Non-pigmented ciliary epithelial cell (primary cell): ENCODE measurements at places on chromosomes 6 and 20.
A peak's percentile ranks its signal among the peaks of the same experiment; 100 is the strongest.

DNA sequence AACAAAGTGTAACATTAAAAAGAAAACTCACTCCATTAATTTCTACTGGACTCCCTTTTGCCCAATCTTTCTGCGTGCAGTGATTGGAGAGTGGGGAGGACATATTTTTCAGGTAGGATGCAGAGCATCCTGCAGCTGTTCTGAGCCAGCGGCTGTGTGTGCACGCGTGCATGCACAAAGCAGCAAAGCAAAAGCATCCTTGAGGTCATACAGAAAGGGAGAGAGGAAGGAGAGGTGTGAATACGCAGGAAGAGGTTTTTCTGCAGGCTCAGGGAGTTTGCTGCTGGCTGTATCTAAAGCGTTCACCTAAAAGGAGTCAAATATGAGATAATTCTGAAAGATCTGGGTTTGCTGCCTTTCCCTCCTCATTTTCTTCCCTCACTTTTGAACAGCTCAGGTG is 108.4 kb downstream of the HUS1B start:
- DNase-seq, result no peak

- no peak for DNase-seq
Observed at GRCh38 chr20:34708621-34709043, 4.5 kb downstream of the TP53INP2 start.

GRCh38 chr20:33010674-33011449 is 3.4 kb downstream of the BPIFB2 start:
- DNase-seq, result no peak

- no peak for DNase-seq
Observed at GRCh38 chr20:12409501-12409900, 491.8 kb downstream of the BTBD3 start.

- DNase-seq, result no peak
Observed at GRCh38 chr6:17497535-17498095, 102.5 kb upstream of the FAM8A1 start.

GRCh38 chr6:75234126-75234865 is 9.3 kb downstream of the COX7A2 start:
- DNase-seq, result no peak

- DNase-seq, result peak; percentile 50
Observed at GRCh38 chr6:64217721-64218620, 582.4 kb downstream of the PHF3 start.

GRCh38 chr6:148608199-148608951 is 138.5 kb upstream of the UST start:
- no peak for DNase-seq

DNA sequence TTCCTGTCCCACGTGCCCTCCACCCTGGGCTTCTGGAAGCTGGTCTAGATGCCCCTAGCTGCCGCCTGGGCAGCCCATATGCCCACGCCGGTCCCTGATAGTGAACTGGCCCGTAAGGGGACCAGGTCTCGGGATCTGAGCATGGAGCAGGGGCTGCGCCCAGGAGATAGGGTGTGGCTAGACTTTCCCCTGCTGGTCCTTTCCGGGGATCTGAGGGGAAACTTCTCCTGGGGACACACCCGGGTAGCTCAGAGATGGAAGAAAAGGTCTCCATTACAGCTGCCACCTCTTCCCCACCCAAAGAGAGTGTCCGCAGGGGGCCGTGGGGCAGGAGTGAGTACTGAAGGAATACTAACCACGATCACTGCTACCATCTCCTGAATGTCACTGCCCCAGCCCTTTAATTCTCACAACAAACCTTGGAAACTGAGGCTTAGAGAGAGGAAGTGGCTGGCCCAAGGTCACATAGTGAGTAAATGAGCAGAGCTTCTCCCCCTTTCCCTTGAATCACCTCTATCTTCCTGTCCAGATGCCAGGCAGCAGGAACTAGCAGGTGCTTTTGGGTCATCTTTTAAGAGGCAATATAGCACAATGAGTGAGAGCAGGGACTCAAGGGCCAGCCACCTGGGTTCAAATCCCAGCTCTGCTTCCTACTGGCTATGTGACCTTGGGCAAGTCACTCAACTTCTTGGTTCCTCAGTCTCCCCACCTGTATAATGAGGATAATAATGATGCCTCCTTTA is 11.8 kb upstream of the CCN5 start:
- no peak for DNase-seq

GRCh38 chr6:72084992-72085569 is 198.7 kb downstream of the RIMS1 start:
- DNase-seq, result no peak

GRCh38 chr6:47106216-47106615 is 64.1 kb upstream of the ADGRF1 start:
- no peak for DNase-seq

- no peak for DNase-seq
Observed at GRCh38 chr6:24394061-24394779, 8.5 kb upstream of the MRS2 start.

DNA sequence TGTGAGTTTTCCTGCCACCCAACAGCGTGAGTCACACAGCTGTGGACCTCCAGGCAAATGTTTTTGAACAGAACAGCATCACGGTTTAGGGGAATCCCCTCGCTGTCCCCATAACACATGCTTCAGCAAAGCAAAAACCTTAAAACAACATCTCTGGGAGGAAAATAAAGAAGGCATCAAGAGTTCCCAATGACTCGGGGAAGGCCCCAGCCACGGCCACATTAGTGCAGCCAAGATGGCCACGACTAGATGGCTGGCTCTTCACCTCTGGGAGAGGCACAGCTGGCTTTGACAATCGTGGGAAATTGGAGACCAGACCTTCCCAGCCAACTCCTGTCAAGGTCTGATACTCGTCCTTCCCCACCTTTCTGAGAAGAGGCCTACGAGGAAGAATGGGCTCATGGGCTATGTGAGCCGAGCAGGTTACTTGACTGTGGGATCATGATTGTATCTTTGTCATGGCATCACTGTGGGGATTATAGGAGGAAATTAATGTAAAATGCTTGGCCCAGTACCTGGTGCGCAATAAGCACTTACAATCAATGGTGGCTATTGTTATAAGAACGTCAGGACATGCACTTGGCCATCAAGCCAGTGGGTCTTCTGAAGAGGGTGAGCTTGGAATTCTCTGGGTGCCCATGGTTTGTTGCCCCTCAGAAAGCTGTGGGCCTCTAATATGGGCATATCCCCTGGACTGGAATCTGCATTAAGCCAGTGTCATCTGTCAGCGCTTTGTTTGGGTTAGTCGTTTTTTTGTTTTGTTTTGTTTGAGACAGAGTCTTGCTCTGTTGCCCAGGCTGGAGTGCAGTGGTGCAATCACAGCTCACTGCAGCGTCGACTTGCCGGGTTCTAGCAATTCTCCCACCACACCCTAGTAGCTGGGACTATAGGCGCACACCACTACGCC is 43.6 kb downstream of the FGD2 start:
- peak; percentile 54 for DNase-seq

DNA sequence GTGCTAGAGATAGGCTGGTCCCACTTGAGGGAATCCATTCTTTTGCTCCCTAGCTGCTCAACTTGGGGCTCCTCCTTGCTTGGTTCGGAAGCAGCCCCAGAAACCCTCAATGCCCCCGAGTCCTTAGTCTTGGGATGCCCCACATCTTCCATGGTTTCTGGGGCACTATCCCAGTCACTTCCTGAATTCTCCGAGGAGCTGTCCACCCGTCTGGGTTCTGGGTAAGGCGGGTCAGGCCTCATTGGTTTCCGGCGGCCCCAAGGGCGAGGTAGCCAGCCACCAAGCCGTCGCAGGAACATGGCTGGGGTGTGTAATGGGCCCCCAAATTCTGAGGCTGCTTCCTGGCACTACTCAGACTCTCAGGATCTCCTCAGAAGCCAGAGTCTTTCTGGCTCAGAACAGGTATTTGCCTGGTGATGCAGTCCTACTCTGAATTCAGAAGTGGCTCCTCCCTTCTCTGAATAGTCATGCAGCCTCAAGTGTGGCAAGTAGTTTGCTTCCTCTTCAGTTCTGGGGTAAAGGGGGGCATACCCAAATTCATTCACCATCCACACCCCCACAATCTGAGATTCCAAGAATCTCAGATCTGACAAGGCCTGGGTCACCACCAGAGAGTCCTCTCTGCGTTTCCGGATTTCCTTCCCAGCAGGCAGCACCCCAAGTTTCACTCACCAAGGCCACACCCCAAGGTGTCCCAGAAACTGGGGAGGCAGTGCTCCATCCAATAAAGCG is 763 bp downstream of the C6orf47 start:
- no peak for DNase-seq

DNA sequence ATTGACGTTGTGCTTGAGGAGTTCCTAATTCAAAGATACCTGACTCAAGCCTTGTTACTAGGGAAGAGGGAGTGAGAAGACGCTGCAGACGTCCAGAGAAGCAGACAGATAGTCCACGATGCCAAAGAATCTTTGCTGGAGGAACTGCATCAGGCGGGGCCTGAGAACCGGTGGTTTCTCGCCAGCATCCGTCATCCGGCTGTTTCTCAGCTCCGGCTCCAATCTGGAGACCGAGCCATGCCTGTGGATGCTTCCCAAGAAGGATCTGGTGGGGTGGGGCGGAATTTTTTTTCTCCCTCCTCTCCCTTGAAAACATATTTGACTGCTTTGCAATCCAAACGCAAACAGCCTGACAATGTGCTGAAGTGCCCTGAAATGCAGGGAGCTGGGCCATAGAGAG is 125.8 kb upstream of the SRSF6 start:
- DNase-seq, result no peak

DNA sequence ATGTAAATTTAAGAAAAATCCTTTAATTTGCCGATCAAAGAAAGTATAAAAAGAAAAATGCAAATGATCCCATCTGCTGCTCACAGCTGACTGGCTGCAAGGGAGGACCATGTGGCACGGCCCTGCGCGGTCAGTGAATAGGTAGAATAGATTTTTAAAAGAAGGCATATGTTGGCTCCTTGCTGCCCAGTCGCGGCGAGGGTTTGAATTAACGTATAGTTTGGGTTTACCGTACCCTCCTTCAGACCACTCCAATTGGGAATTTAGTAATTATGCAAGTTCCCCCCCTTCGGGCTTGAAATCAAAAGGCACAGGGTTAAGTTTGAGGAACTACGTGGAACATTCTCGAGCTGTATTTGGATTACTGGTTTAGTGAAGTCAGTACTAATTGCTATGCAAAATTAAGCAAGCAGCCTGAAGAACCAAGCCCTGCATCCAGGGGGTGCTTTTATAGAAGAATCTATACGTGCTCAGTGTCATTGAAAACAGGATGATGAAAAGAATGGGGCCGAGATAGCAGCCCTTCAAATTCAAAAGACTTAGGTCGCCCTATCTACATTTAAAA is 1.1 kb upstream of the BEND3 start:
- no peak for DNase-seq

- no peak for DNase-seq
Observed at GRCh38 chr20:3077618-3078134, 6.3 kb downstream of the OXT start.

DNA sequence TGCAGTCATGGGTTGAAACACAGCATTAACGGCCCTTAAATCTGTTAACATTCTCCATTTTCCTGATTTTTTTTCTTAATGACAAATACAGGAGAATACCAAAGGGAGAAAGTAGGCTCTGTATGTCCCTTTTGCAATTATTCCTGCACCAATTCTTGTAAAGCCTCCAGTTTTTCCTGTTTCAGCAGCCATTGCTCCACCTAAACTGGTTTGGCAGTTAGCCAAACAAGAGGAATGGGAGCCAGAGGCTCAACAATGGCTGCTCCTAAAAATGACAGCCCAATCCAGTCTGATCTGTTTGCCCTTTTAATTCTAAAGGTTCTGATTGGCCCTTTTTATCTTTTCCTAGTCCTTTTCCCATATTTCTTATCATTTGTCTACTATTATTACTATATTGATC is 284.2 kb upstream of the SGK1 start:
- no peak for DNase-seq

GRCh38 chr6:30151580-30151979 is 9.4 kb downstream of the TRIM10 start:
- no peak for DNase-seq

DNA sequence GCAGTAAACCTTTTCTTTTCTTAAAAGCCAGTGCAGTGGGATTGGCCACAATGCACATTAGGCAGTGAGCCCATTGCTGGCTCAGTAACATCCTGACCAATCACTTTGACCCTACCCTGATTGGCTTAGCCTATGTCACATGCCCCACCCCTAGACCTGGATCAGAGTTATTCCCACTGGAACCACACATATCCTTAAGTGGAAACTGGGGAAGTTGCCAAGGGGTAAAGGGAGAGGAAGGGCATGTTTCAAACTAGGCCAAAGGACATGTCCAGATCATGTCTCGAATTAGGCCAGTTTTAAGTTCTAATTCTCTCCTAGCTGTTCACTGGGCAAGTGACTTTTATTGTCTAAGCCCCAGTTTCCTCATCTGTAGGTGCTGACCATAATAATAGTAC is 69.3 kb downstream of the LY86 start:
- DNase-seq, result no peak

DNA sequence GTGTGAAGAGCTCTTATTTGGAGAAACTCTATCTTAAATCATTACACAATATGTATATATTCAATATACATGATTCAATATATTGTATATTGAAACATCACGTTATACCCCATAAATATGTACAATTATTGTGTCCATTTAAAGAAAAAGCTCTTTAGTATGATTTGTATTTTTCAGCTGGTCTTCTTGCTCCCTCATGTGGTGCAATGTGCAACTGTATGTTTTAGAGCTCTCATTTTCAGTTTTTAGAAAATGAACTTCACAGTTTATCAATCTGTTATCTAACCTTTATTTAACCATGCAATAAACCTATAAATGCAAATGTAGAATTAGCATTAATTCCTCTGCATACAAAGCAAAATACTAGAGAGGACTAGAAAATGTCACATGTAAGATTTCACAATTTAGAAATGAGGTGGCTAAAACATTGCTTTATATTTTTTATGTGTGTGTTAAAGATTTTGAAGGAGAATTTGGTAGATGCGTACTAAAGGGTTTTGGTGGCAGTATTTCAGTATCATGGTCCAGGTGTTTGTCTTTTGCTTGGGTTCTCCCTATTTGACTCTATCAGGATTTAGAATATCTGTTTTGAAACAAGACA is 167.1 kb downstream of the PHF3 start:
- no peak for DNase-seq

GRCh38 chr6:107386340-107386739 is 73.0 kb downstream of the PDSS2 start:
- DNase-seq, result peak; percentile 14

- DNase-seq, result no peak
Observed at GRCh38 chr6:148926478-148926877, 179.6 kb downstream of the UST start.

DNA sequence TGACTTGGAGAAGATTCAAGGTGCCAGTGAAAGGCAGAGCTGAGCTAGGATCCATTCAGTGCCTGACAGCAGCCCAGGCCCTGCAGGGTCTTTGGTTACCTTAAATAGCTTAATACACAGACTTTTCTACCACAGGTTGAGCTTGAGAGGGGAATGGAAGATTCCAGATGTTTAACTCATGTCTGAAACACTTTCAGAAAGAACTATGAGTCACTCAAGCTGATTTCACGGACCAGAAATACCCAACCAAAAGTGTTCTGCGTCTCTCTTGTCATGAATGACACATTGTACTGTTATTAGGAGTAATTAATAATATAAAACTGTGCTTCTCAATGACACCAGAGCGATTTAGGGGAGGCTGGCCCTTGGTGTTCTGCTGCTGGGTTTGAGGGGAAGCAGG is 6.4 kb upstream of the PMEPA1 start:
- DNase-seq, result no peak
